Right ventricle myocardium inferior (tissue), 1 donor: ENCODE measurements at places on chromosomes 11 and 22.
A peak's percentile ranks its signal among the peaks of the same experiment; 100 is the strongest.

GRCh38 chr11:124405581-124405980 is 6.8 kb upstream of the OR8B3 start:
- no peak for DNase-seq

DNA sequence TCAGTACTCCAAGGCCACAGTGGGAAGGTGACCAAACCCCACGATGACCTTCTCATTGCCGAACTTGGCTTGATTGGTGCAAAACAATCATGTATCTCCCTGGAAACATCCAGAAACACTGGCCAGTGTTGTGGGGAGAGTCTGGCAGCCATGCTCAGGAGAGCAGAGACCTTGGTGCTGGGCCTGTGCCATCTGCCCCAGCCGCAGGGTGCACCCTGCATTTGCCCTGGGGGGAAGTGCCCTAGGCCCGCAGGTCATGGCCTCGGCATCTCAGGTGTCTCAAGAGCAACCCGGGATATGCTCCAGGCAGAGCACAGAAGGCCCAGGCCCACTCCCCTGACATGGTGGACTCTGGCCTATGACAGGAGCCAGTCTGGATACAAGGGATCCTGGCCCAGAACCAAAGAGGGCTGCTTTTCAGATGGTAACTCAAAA is 23.7 kb downstream of the ARVCF start:
- peak; percentile 53 for DNase-seq

DNA sequence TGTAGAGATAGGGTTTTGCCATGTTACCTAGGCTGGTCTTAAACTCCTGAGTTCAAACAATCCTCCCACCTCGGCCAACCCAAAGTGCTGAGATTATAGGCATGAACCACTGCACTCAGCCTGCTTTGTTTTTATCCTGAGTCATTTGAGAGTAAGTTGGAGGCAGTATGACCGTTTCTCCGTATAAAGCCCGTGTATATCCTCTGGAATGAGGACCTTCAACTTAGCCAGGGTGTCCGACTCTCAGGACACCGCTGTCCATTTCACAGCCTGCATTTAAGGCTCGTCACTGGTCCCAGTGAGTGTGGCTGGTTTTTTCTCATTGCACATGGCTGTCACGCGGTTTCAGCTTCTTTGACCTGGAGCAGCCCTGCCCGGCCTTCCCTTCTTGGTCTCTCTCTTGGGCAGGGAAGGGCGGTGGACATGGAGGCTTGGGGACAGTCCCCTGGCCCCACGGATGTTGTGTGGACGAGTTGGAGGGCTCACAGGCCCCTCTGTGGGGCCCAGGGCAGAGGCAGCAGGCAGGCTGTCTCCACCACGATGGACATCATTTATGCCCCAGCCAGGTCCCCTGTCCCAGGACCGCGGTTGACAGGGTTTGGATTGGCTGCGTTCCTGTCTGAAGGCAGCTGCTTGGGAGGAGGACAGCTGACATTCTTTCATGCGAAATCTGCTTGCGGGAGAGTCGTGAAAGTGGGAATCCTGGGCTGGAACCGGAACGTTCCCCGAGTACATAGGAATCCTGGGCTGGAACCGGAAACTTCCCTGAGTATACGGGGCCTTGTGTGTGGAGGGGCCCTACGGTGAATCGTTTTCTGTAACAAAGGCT is 93.3 kb downstream of the KCNQ1 start:
- peak; percentile 25 for DNase-seq

- DNase-seq: no peak
Observed at GRCh38 chr22:44127356-44127755, 53.4 kb upstream of the PARVG start.
